ENCODE measurements at places on chromosomes 3 and 15.
A peak's percentile ranks its signal among the peaks of the same experiment; 100 is the strongest.

DNA sequence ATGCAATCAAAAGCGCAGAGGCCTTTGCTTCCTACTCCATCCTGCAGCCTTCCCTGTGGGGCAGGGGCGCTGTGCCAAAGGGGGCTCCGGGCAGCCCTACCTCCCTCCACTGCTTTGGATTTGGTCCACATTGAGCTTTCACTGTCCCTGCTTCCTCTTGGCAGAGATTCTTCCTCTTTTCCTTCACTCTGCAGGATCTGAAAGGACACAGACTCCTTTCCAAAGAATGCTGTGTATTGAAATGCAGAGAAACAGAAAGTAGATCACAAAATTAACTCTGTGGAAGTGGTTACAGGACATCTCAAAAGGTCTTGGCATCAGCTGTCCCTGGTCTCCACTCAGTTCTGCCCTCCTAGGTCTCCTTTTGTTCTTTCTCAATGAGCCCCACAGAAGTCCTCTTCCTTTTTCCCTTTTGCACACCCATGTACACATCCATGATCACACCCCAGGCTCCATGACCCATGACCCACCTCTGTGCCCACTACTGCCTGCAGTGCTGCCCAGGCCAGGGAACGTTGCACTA, 64.1 kb downstream of the CCR1 start:
- no peak for DNase-seq

GRCh38 chr3:42582474-42583070, 805 bp upstream of the SEC22C start:
- DNase-seq = no peak

GRCh38 chr3:147733217-147733616, 324.1 kb downstream of the ZIC1 start:
- no peak for DNase-seq

- DNase-seq = no peak
These were observed 80.8 kb downstream of the EOMES start for GRCh38 chr3:27641271-27641800.

DNA sequence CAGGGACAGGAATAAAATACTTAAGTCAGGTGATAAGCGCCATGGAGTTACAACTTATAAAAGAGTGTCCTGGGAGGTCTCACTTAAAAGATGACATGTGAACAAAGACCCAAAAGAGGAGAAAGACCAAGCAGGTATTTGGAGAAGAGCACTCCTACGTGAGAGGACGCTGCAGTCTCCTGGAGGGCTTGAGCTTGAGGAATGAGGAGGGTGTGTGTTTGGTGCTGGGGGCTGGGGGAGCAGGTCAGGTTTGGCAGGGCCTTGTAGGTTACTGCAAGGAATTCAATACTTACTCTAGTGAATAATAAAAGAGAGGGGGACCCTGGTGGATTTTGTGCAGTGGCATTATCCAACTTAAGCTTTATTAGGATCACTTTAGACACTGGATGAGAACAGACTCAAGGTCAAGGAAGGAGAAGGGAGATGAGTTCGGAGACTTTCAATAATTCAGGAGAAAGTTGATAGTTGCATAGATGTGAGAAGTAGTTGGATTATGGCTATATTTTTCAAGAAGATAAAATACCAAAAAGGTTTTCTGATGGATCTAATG, 32.4 kb downstream of the TNIK start:
- DNase-seq = no peak

- DNase-seq = no peak
These were observed 742.4 kb downstream of the NAALADL2 start for GRCh38 chr3:175601521-175601920.

DNA sequence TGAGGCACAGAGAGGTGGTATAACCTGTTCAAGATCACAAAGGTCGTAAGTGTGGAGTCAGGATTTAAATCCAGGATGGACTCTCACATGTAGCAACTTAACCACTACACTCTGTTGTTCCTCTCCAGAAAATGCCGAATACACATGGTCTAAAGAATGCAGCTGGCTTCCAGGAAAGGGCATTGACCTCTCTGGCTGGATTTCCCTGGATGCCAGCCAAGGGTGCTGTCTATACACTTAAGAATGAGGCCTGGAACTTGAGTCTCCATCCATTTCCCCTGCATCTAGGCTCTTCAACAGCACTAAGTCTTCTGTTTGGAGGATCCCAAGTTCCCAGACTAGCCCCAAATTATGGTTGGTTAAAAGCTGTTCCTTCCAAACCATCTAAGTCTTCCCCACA, 60.5 kb downstream of the CERS3 start:
- no peak for DNase-seq

GRCh38 chr15:57358571-57358970, 17.7 kb upstream of the CGNL1 start:
- no peak for DNase-seq

GRCh38 chr3:15932348-15933300, 134.8 kb upstream of the ANKRD28 start:
- no peak for DNase-seq

- no peak for DNase-seq
These were observed 20.3 kb upstream of the EPB42 start for GRCh38 chr15:43241100-43241499.

DNA sequence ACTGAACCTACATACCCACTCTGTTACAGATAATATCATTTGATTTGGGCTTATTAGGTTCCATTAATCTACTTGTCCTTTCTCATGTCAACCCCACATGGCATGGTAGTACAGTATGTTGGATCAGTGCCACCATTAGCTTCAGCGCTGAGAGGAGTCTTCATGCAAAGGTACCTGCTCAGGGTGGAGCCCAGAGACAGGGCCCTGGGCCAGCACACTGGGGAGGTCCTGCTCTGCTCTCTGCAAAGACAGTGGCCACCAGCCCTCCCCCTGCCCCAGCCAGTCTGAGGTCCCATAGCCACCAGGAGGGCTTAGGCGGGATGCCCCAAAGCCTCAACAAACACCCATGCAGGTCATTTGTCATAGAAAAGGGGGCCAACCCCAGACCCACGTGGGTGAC, 71.0 kb downstream of the ATP10A start:
- DNase-seq = no peak

GRCh38 chr3:100947119-100947518, 46.1 kb downstream of the ABI3BP start:
- DNase-seq = no peak

- DNase-seq = no peak
These were observed 155.1 kb downstream of the MAGI1 start for GRCh38 chr3:65883613-65884012.

GRCh38 chr3:161559177-161559998, 62.8 kb downstream of the OTOL1 start:
- DNase-seq = no peak

DNA sequence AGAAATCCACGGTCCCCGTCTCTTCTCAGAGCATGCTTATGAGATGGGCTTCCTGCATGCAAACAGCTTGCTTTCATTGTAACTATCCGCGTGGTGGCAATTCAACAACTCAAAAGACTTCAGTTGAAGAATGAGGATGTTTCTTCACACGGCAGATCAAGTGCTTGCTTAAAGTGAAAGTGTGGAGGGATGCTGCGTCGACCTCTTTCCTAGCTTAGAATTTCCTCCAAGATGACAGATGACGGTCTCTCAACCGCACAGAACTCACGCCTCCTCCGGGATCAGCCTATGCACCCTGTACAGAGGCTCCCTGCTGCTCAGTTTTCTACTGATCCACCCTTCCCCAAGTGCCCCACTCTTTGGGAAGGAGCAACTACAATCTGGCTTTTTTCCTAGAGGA, 47.8 kb downstream of the PCSK6 start:
- DNase-seq = no peak

DNA sequence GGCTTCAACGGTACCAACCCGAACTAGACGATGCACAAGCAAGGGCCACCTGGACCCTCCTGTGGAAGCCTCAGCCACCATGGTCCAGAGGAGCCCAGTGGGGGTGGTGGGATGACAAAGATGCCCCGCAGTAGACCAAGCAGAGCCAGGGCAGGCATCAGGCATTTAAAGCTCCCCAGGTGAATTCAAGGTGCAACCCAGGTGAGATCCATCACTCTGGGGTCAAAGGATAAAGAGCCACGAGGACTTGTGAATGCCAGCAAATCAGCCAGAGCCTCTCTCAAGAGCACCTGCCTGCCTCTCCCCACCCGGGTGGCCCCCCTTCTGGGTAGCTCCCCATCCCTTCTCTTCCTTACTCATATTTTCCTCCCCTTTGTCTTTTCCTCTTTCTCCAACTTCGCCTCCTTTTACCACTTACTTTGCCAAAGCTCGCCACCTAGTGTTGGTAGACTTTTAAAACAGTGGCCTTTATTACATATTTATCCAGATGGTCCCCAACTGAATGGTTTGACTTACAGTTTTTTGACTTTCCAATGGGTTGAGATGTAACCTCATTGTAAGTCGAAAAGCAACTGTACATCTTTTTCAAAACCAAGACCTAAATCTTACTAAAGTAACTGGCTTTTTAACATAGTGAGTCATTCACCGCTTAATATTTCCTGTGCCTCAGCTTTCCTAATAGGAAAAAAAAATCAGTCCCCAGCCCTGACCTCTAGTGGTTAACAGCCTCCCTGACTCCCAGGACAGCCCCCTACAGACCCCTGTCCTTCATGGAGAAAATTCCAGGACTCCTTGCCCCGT, 18.8 kb downstream of the PLA2G4F start:
- peak; percentile 41 for DNase-seq

- no peak for DNase-seq
These were observed 72.7 kb downstream of the RARB start for GRCh38 chr3:25500706-25501210.

DNA sequence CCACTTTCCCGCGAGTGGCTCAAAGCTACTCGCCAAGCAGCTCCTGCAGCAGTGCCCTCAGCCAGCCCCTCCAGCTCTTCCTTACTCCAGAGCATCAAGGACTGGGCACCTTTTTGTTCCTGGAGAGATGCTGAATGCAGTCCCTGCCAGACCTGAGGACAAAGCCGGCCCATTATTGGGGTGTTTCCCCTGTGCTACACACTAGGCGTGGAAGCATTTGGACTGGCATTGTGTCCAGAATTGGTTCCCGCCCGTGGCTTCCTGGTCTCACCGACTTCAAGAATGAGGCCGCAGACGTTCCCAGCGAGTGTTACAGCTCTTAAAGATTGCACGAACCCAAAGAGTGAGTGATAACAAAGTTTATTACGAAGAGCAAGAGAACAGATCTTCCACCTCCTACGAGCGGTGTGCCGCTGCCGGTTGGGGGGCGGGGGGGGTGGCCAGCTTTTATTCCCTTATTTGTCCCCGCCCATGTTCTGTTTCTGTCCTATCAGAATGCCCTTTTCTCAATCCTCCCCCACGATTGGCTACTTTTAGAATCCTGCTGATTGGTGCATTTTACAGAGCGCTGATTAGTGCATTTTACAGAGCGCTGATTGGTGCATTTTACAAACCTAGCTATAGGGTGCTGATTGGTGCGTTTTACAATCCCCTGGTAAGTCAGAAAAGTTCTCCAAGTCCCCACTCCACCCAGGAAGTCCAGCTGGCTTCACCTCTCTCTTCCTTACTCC, 62.4 kb downstream of the NSMCE3 start:
- no peak for DNase-seq

- no peak for DNase-seq
These were observed 3.7 kb downstream of the SHQ1 start for GRCh38 chr3:72844436-72844993.

GRCh38 chr15:52486003-52486996, 42.4 kb downstream of the MYO5A start:
- no peak for DNase-seq

DNA sequence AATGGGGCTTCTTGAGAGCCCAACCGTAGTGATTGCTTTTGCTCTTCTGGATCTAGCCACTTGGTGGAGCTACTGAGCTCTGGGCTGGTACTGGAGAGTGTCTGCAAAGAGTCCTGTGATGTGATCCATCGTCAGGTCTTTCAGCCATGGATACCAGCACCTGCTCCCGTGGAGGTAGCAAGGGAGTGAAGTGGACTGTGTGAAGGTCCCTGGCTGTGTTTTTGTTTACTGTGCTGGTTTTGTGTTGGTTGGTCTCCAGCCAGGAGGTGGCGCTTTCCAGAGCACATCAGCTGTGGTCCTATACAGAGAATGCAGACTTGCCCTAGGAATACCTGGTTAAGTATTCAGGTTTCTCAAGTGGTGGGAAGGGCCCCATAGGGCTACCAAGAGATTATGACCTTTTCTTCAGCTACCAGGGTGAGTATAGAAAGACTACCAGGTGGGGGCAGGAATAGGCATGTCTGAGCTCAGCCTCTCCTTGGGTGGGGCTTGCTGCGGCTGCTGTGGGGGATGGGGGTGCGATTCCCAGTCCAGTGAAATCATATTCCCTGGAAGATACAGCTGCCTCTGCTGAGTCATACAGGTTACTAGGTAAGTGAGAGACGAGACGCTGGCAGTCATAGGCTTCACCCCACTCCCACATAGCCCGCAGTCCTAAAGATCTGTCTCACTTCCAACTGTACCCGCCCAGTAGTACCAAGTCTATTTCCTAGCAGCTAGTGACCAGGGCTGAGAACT, 733.7 kb downstream of the ZNF385D start:
- no peak for DNase-seq

- no peak for DNase-seq
These were observed 1048.1 kb downstream of the ROBO2 start for GRCh38 chr3:78088006-78088405.

- DNase-seq = no peak
These were observed at the start of gene CAPN3 for GRCh38 chr15:42359249-42359648. Gene CAPN3, plus strand, starts transcription at chr15:42359501. Its CDS starts 305 bp downstream, at chr15:42359806.

- no peak for DNase-seq
These were observed 808.7 kb upstream of the NECTIN3 start for GRCh38 chr3:110262896-110263295.

- no peak for DNase-seq
These were observed 12.0 kb upstream of the CBLB start for GRCh38 chr3:105880681-105881290.

GRCh38 chr3:119570229-119570628, 9.1 kb upstream of the ADPRH start:
- no peak for DNase-seq

GRCh38 chr3:35857004-35857403, 217.7 kb downstream of the ARPP21 start:
- DNase-seq = no peak

GRCh38 chr15:82650046-82650670, 3.0 kb upstream of the CPEB1 start:
- DNase-seq = no peak

Data from CD8-positive, alpha-beta T cell (primary cell).